ENCODE measurements at places on chromosomes 1 and 21.

DNA sequence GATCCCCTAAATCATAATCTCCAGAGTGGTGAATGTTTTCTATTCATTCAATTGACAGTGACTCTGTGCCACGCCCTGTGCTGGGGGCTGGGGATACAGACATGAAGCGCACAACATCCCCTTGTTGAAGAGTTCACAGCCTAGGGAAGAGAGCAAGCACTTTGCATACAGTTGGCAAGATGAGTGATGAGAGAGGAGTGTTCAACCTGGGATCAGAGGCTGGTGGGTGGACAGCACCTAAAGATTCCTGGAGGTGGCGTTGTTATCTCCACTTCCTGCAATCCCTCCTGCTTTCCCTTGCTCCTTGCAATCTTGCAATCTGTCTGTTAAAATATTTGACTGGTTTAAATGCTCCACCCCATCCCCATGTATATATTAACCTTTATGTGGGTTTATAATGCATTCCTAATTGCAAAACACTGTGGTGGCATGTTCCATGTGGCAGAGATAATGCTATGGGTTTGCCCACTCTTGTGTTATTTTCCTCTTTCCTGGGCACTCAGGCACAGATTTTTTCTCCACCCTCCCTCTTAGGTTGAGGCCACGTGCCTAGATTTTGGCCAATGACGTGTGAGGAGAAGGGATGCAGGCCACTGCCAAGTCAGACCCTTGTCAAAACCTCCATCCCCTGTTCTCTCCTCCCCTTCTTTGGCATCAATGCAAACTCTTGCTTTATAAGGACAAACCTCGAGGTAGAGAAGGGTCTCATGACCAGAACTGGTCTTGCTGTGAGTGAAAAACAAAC is 36.2 kb upstream of the GADD45A start:
- DNase-seq = no peak

DNA sequence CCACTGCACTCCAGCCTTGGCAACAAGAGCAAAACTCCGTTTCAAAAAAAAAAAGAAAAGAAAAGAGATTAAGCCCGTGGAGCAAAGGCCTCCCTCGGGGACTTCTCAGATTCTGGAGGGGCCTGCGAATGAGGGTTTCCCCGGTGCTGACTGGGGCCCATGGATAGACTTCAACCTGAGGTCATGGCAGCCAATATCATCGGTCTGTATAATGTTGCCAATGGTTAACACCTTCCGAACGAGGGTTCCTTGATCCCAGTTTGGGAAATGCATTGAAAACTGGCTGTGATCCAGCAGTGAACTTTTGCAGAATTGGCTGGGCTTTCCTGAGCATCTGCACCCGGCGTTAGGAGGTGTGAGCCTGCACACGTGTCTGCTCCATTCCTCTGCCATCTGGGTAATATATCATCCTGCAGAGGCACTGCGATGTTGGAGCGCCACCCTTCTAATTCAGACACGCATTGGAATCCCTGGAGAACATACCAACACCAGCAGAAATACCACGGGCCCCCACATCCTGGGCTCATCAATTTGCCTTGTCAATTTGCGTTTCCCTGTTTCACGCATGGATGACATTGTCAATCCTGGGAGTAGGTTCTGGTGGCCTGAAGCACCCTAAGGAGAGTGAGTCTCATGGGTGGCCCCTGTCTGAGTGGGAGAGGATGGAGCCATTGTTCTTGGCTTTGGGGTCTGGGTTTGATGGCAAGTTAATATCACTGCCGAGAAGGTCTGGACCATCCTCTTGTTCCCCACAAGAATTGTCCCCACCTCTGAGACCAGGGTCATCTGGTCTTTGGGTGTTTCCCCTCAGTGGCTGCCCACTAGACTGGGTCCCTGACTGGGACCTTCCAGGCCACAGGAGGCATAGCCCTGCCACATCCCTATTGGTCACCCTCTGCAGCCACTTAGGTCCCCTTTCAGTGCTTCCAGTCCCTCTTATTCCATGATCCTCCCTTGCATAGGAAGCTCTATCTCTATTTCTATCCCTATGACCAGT is 441.0 kb downstream of the PTPRU start:
- no peak for DNase-seq

GRCh38 chr1:172638885-172639831 is 19.7 kb upstream of the FASLG start:
- DNase-seq = no peak

DNA sequence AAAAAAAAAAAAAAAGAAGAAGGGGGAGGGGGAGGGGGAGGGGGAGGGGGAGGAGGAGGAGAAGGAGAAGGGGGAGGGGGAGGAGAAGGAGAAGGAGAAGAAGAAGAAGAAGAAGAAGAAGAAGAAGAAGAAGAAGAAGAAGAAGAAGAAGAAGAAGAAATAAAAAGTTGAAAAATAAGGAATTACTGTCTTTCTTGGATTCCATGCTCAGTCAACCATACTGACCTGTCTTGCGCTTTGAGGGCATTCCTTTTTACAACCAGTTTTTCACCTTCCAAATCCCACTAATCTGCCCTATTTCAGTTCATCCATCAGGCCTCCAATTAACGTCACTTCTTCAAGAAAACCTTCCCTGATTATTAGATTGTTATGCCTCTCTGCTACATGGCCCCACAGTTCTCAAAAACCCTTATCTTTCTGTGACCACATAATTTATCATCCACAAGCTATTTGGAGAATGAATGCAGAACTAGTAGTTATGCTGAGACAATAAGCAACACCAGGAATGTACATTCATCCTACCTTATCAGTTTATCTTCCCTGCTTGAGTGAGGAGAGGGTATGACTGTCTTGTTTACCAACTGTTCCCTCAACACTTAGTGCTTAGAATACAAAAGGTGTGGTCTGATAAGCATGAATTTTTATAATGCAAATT is 57.5 kb upstream of the GUCA2A start:
- DNase-seq = no peak

GRCh38 chr1:99534638-99534930 is 111.3 kb upstream of the PALMD start:
- DNase-seq = no peak

Data from iPS DF 19.7 (cell line).